Right renal cortex interstitium (tissue), 3 donors: ENCODE measurements at places on chromosomes 12 and 14. TPM values are rescaled to one million over a fixed set of nuclear protein-coding genes. Genes with fewer than 3 reads are reported as not detected.

DNA sequence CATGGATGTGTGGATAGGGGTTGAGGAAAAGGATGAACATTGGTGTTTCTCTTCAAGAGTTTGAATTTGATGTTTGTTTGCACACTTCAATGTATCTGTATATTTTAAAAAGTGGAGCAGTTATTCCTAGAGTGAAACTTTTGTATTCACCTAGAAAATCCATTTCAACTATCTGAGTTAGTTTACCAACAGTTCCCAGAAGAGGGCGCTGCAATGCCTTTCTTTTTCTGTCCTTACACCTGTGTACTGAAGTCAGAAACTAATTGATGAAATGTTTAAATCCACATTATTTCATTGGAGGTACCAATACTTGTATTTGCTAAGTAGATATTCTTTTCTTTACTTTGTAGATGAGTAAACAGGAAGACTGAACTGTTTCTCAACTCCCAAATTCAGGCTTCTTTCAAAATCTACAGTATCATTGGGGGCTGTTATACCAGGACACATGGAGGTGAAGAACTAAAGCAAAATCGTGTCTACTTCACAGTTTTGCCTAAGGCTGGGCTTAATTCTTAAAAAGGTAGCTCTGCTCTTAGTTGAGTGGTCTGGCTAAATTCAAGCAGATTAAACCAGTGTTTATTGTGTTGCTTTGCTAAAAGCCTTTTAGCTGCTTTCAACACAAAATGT, 26.6 kb upstream of the KLRB1 start:
- DNase-seq, result no peak

DNA sequence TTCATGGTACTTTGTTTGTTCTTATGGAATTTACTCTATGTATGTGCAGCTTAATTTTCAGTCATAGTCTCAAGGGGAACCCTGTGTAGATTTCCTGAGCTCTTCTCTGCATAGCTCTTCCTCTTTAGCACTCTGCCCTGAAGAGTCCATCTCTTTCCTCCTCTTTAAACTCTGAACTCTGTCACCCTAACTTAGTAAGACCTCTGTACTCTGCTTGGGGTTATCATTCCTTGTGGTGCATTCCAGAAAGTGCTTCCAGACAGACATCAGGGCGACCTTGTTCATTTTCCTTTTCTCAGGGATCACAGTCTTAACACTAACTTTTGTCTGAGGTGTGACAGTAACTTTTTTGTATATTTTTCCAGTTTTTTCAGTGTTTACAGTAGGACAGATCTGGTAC, 179.3 kb downstream of the RAD51B start:
- no peak for DNase-seq

DNA sequence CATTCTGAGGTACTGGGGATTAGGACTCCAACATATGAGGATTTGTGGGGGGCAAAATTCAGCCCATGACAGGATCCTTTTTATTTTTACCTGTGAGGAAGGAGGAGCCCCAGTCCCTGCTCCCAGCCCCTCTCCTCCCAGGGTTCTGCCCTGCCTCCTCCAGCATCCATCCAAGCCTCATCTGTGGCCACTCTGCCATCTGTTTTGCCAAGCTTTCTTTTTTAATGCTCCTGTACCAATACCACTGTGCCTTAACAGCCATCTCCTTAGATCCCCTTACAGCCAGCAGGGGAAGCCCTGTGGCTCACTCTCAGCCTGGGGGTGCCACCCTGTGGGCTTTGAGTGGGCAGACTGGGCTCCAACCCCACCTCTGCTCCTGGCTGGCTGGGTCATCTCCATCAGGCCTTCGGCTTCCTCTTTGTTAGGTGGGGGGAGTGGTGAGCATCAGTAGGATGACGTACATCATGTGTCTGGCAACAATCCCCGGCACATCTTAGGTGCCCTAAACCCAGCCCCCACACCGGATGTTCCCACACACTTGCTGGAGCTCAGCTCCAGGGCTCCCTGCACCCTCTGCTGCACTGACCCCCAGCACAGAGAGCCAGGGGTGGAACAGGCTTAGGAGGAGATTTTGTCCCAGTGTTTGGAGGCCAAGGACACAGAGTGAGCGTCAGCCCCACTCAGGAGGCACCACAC, 40.2 kb downstream of the CYP46A1 start:
- DNase-seq, result no peak

- no peak for DNase-seq
These were observed 2.9 kb upstream of the RTL1 start for GRCh38 chr14:100906420-100906819.

DNA sequence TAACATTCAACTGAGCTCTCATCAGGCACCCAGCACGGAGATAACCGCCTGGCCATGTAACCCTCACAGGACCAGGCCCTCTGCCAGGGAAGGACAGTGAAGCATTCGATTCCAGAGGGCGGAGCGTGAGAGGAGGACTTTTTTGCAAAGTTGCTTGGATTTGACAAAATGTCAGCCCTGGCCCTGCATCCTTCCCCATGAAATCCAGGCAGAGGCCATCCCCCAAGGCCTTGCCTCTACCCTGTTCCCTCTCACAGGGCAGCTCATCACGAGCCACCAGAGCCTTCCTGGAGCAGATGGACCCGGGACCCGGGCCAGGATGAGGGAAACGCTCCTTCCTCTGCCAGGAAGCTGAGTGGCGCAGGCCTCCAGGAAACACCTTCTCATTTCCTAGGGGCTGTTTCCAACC, 17.0 kb downstream of the CAMKK2 start:
- no peak for DNase-seq

- no peak for DNase-seq
These were observed 202.2 kb downstream of the AEBP2 start for GRCh38 chr12:19641235-19642080.

- no peak for DNase-seq
These were observed 76.2 kb downstream of the ZFP36L1 start for GRCh38 chr14:68716698-68717097.

DNA sequence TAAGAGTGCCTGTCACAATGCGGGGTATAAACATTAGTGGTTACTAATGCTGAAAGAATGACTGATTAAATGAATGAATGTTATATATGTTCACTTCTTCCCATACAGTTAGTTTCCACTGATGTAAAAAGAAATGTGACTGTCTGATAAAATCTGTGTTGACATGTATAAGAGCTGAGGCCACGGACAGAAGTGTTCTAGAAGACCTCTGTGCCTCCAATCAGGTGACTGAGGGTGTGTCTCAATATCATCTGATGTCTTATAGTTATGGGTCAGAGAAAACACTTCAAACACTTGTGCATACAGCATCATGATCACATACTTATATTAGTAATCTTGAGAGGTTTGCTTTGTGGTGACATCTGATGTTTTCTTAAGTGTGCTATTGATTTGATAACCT, 183.4 kb downstream of the TTC7B start:
- DNase-seq, result no peak

DNA sequence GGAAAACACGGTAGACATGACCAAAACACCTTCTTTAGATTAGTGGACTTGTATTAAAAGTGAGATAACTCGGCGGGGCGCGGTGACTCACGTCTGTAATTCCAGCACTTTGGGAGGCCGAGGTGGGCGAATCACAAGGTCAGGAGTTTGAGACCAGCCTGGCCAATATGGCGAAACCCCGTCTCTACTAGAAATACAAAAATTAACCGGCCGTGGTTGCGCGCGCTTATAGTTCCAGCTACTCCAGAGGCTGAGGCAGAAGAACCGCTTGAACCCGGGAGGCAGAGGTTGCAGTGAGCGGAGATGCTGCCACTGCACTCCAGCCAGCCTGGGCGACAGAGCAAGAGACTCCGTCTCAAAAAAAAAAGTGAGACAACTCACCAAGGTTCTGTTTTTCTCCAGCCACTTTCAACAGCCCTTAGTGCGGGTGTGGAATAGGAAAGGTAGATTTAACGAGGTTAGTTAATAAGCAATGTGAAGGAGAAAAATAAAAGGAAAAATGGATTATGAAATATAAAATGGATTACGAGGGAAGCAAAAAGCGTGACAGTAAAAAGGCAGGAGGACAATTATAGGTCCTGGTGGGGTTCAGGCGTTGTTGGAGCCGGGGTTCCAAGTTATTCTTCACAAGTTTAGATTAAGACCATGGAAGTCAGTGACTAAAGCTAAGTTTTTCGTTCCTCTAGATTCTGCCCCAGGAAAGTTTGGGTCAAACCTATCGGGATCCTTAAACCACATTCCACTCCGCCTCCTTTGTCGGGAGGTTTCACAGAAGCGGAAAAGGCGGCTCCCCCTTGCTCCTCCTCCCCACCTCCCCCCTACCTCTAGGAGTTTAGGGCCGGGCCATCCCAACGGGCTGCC, 534 bp downstream of the PPP2R3C start:
- no peak for DNase-seq

- no peak for DNase-seq
These were observed 424.8 kb downstream of the DIO2 start for GRCh38 chr14:79786522-79786921.

The PLEKHG3 gene
- 89.6 TPM for polyA plus RNA-seq

The ASB2 gene
- 0.42 TPM for polyA plus RNA-seq

The OVCH1 gene
- 0.18 TPM for polyA plus RNA-seq
